G401 (cell line): ENCODE measurements at places on chromosomes 16 and 17.

- DNase-seq = no peak
Measured at GRCh38 chr17:46983782-46984181, 4.7 kb upstream of the RPRML start.

GRCh38 chr17:54945231-54945630, 23.2 kb downstream of the COX11 start:
- DNase-seq = no peak

DNA sequence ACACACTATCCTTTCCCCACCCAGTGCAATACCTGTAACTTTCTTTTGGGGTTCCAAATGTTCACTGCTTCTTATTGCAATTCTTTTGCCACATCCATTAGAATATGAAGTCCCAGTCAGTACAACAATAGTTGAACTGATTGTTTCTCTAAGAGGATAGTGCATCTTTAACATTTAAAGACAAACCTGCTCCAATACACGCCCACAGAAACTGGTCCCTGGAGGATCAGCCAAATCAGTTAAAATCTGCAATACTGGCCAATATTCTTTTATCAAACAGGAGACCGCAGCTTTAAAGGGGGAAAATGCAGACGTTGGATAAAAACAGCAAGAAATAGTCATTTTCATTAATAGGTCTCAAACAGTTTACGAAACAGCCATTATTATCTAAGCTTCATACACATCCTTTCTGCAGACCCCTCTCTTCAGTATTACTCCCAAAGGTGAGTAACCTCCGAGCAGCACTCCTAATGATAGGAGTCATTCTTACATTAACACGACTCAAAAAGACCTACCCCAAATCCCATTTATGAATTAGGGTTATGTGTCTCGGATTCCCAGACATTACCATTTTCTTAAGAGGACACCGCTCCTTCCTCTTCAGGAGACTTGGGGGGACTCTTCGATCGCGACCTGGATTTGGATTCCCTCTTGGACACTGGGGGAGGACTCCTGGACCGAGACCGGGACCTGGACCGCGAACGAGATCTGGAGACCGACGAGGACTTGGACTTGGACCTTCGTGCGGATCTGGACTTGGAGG, 1.4 kb downstream of the SRSF2 start:
- no peak for DNase-seq

DNA sequence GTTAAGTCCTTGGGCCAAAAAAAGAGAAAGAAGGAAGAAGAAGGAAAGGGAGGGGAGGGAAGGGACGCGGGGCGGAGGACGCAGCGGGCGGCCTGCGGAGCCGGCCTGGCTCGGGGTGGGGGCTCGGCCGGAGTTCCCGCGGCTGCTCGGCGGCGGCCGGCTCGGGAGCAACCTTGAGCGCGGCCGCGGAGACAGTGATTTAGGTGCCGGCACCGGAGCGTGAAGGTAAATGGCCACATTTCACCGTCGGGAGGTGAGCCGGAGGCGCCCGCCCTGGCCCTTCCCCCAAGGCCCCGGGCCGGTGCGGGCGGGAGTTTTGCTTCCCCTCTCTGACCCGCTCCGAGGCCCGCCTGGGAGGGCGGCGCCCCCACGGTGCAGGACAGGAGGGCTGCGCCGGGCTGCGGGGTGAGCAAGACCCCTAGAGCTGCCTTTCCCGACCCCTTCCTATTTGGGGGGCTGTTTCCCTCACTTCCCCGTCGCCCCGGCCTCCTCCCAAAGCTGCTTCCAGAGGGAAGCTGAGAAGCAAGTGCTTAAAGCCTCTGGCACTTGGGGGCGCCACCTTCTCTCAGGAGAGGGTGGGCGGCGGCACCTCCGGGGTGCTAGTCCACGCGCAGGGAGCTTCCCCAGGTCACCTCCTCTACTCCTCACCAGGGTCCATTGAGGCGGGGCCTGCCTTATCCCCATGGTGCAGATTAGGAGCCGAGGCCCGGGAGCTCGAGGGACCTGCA, 56.5 kb downstream of the MRM1 start:
- DNase-seq = peak; percentile 30

- no peak for DNase-seq
Measured at GRCh38 chr16:65657071-65657494, 535.2 kb upstream of the CDH11 start.

DNA sequence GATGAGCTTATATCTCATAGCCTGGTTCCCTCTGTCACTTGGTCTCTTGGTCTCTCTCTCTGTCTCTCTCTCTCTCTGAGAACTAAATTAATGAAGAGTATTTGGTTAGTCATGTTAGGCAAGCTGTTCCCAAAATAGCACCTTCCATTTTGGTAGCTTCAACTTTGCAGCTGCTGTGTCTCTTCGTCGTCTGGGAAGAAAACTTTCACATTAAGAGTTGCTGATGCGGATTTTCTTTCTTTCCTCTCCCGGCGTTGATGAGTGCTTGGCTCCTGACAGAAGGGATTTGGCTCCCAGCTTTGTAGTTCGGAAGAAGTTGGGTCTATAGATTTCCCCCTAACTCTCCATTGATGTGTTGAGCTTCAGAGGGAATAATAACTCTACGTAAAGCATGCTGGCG, at the start of gene RBFOX1:
TSS of gene RBFOX1 (plus strand) at position 235 of the 400 bp plus-strand sequence.
- no peak for DNase-seq

DNA sequence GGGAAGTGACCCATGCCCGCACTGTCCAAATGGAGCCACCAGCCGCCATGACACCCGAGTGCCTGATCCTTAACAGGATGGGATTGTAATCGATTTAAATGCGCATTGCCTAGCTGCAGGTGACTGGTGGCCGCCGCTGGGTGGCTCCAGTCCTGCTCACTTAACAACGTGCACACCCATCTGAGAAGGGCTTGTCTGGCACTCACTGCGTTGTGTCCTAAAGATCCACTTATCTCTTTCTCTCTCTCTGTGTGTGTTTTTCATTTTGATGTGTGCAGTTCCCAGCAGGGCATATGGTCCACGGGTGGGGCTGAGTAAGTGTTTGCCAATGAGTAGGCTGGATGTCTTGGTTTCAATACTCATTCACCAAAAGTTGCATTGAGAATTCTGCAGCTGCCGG, 80.6 kb downstream of the IRF8 start:
- DNase-seq = no peak

- peak; percentile 20 for DNase-seq
Measured at GRCh38 chr16:57422026-57422944, 17.7 kb downstream of the CCL17 start.

- no peak for DNase-seq
Measured at GRCh38 chr16:49597796-49598195, 224.2 kb downstream of the C16orf78 start.

GRCh38 chr16:54204756-54205155, 81.8 kb downstream of the IRX3 start:
- peak; percentile 23 for DNase-seq

DNA sequence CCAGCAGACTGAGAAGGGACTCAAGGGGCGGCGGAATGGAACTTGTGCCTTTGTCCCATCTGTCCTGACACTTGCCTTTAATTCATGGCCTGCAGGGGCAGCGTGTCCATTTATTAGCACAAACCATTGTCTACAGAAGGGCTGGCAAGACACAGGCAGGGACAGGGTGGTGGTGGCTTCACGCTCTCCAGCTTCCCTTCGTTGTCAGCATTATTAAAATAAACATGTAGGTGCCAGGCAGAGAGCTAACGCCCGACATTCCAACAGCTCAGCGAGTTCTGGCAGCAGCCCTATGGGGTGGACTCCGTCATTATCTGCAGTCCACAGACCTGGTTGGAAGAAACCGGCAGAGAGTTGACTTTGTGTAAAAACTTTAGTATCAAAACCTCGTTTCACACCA, 16.3 kb downstream of the DNAI2 start:
- DNase-seq = no peak

- DNase-seq = no peak
Measured at GRCh38 chr17:59695945-59696681, 11.1 kb downstream of the PTRH2 start.

DNA sequence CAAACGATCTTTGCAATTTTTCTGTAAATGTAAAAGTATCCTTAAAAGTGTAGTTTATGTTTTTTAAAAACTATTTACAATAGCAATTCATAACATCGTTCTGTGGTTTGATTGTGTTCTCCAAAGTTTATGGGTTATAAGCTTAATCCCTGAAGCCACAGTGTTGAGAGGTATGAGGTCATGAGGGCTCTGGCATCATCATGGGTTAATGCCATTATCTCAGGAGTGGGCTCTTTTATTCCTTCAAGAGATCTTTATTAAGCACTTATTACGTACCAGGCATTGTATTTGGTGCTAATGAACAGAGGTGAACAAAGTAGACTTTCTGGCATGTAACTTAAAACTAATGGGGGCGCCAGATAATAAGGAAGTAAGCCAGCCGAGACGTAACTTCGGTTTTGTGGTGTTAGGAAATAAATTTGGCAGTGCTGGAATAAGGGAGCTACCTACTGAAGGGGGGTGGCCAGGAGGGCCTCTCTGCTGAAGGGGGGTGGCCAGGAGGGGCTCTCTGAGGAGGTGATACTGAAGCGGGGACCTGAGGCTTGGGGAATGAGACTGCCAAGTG, 158.1 kb downstream of the VPS53 start:
- no peak for DNase-seq

DNA sequence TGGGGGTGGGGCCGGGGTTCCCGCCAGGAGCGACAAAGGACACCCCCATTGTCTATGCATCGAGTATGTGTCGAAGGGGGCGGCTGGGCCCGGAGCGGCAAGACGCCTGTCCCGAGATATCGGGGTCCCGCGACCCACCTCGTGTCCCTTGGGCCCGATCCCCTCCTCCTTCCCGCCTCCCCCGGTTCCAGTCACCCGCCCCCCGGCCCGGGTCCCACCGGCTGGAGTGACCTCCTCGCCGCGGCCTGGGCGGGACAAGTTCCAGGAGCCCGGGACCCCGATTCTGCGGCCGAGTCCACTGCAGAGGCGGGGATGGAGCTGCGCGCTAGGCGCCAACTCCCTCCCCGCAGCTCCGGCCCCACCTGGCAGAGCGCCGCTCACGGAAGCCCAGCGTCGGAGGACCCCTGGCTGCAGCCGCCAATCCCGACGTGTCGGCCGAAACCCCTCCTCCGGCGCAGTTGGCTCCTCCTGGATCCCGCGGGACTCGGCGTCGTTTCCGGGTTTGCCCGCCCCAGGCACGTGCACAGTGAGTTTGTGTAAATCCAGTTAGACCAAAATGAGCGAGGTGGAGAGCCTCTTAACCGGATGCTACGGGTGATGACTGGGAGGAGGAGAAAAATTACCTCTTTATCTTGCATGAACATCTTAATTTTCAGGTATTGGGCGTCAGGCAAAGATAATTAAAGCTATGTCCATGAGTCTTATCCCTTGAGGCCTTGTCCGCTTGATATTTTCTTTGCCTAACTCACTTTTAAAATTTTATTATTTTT, at the start of gene NMRAL1:
TSS of gene NMRAL1 (minus strand) at position 434 of the 770 bp plus-strand sequence. CDS start 493 bp downstream, outside the sequence.
- DNase-seq = peak; percentile 79

DNA sequence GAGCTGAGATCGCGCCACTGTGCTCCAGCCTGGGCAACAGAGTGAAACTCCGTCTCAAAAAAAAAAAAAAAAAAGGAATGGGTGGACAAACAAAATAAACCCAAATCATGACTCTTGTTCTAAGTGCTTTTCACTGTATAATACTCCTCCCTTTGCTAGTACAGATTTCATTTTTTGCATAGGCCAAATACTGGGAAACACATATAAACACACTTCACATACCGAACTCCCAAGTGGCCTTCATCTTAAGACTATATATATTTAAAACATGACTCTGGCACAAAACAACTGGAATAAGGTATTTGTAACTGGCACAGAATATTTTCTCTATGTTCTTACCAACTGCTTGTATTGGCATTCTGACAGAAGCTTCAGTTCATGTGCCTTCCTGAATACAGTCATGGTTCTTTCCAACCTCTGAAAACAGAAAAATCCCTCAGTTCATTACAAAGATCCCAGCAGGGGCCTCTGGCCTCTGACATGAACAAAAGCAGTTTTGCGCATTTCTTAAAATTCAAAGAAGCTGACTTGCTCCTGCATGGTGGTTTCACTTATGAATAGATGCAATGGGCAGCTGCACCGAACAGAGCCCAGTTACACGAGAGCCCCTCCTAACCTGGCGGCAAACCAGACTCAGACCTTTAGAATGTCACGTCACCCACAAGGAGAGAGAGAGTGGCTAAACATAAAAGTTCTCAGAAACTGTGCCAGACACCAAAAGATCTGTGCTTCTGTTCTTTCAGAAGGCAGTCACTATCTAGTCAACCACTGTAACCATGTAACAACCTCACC, 19.1 kb upstream of the COPRS start:
- DNase-seq = no peak

DNA sequence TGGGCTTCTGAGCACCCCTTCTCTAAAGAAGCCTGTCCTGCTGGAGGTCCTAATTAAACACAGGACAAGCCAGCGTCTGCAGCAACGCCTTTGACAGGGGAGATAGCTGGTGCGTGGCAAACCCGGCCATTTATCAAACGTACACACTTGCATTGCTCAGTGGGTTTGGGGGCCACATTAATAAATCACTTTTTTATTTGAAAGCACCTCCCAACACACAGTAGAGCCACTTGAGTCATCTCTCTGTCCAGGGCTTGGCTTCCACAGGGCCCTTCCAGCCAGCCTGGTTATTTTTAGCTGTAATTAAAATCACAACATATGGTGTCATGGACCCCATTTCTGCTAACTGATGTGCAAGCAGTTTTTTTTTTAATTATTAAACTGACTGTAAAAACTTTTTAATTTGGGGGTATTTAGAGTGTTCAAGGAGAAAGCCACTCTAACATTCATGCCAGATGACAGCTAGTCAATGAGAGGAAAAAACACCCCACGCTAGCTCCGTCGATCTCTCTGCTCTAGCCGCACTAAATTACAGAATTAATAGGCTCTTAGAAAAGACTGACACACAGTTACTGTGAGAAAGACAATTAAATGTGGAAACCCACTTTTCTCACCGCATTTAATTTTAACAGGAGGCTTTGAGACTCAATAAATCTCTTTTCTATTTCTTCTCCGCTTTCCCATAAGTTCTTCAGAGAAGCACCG, 201.0 kb upstream of the WSCD1 start:
- peak; percentile 20 for DNase-seq

- no peak for DNase-seq
Measured at GRCh38 chr17:49944273-49944870, 24.6 kb upstream of the DLX4 start.

GRCh38 chr16:65855171-65856145, 511.0 kb upstream of the CDH5 start:
- no peak for DNase-seq

GRCh38 chr16:13463619-13464018, 456.3 kb upstream of the ERCC4 start:
- DNase-seq = no peak

GRCh38 chr16:58513874-58514273, 1.4 kb upstream of the SETD6 start:
- no peak for DNase-seq
